ENCODE measurements at places on chromosomes 5 and 9.
A peak's percentile ranks its signal among the peaks of the same experiment; 100 is the strongest.

DNA sequence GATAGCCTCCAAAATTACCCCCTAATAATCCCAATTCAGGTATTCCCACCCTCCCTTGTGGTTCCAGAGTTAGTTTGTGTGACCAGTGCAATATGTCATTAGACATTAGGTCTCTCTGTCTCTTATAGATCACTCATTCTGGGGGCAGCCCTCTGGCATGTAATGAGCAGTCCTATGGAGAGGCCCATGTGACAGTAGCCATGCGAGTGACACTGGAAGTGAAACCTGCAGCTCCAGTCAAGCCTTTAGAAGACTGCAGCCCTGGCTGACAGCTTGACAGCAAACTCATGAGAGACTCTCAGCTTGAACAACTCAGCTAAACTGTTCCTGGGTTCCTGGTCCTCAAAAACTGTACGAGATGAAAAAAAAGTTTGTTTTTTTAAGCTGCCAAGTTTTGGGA is 54.0 kb upstream of the HSPB3 start:
- no peak for DNase-seq

DNA sequence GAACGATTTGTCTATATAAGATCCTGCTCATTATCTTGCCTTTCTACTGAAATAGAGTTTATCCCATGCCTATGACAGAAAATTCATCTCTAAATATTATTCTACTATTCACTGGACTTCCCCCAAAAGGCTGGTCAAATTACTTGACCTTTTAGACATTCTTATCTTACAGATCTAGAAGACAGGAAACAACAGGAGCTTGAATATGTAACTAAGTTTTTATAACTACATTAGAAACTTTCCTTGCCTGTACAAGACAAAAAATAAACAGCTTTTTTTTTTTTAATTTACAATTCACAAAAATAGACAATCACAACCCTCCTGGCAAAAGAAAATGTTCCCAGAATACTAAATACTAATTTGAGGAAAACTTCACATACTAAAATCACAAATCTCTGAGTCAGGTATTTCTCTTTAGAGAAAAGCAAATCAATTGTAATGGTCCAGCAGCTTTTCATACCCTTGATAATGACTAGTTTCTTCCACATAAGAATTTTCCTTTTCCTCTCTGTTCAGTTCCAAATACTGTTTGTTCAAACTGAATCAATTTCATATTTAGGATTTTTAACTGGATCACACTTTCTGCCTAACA is 68.6 kb downstream of the MLLT3 start:
- DNase-seq: no peak

GRCh38 chr5:161288071-161288470 is 258.5 kb downstream of the GABRB2 start:
- DNase-seq: no peak

- no peak for DNase-seq
These were observed 271.5 kb downstream of the NR3C1 start for GRCh38 chr5:143131972-143132371.

- no peak for DNase-seq
These were observed 61.6 kb downstream of the CSNK1A1 start for GRCh38 chr5:149489605-149490037.

- no peak for DNase-seq
These were observed 518.1 kb downstream of the AGTPBP1 start for GRCh38 chr9:85223506-85224125.

DNA sequence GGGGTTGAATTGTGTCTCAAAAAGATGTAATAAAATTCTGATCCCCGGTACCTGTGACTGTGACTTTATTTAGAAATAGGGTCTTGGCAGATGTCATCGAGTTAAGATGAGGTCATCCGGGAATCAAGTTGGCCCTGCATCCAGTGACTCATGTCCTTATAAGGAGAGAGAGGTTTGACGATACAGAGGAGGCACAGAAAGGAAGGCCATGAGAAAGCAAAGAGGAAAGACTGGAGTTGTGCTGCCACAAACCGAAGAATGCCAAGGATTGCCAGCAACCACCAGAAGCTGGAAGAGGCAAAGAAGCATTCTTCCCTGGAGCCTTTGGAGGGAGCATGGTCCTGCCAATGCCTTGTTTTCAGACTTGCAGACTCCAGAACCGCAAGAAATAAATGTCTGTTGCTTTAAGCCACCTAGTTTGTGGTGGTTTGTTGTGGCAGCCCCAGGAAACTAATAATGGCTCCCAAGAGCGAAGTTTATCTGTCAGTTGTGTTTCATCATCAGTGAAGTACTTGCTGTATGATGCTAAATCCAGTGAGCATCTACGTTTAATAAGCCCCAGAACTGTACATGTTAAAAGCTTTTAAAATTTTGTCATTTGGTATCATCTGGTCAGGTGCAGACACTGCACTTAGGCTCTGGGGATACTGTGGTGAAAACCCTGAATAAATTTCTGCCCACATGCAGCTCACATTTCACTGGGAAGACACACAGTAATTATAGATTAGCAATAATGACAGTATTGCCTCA is 114.8 kb downstream of the TLE4 start:
- no peak for DNase-seq

DNA sequence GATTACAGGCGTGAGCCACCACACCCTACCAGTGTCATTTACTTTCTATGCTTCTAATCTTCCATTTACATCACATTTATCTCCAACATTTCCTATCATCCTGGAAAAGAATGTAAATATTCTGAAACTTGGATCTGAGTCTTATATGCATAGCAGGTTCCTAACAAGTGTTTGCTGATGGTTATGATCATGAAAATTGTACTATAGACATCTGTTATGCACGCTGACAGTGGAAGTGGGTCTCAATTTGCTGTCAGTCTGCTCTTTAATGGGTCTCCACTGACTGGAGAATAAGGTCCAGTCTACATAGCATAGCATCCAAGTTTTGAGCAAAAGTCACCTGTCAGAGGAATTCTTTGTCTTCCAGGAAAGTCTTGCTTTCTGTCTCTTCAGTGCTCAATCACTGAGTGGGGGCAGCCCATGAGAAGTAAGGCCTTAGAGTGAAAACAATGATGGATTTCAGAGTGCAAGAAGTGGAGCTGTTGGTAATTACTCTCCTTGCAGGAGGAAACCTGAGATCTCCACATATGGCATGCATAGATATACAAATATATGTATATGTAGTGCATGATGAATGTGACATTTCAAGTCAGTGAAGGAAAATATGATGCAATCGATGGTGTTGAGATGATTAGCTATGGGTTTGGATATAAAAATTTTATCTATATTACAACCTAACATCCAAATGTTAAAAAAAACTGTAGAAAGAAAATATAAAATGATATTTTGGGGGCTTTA is 29.2 kb upstream of the MSANTD3 start:
- no peak for DNase-seq

DNA sequence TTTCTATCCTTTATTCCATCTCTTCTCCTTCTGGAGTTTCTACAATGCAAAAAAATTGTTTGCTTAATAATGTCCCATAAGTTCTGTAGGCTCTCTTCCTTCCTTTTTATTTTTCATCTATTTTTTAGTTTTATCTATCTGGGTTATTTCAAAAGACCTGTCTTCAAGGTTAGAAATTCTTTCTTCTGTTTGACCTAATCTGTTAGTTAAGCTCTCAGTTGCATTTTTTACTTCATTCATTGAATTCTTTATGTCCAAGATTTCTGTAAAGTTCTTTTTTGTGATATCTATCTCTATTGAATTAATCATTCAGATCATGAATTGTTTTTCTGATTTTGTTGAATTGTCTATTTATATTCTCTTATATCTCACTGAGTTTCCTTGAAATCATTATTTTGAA is 145.9 kb upstream of the TLE4 start:
- no peak for DNase-seq

GRCh38 chr5:158284242-158284641 is 425.3 kb upstream of the CLINT1 start:
- DNase-seq: no peak

DNA sequence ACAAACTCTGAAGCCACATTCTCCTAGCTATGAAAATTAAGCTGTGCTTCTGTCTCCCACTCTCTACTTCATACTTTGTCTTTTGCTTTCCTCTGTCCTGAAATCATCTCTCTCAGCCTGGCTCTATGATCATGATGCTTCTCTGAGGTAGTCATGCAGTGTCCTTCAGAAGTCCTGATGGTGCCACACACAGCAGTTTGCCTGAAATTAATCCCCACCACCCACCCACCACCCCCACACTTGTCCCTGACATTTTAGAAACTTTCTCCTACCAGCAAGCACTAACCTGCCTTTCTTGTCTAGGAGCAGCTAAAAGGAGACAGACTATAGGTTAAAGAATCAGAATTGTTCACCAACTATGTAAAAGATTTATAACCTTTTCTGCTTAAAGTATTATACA is 282.2 kb upstream of the FAM174A start:
- no peak for DNase-seq

DNA sequence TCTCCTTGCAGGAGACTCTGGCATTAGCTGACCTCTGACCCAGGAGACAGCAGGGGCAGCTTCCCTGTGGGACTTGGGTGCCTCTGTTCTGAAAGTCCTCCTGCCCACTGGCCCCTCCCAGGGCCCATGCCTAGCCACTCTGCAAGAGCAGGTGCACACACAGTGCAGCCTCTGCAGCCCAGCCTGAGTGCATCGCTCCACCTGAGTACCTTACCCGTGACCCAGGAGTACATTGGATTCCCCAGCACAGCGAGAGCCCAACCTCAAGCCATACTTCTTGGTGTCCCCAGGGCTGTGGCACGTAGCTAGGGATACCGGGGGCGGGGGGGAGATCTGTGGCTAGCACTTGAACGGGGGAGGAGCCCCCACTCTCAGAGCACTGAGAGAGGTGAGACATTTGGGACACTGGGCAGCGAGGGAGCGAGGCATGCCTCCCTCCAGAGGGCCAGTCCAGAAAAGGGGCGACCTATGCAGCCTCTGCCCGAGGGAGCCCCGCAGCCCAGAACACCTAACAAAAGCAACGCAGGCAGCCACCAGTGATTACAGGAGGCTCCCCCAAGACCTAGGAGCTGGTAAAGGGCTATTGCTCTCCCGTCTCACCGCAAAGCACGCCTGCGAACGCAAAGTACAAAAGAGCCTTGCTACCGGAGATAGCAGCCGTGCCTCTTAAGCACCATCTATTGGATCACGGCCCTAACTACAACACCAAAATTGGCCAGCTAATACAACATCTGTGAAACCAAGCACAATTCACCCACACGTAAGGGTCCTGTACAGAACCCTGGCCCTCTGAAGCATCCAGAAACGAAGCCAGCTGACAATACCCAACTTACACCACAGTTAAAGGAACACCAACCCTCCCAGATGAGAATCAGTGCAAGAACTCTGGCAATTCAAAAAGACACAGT is 826 bp upstream of the PRDM9 start:
- peak; percentile 67 for DNase-seq

GRCh38 chr5:73298772-73299630 is 126.0 kb downstream of the TMEM174 start:
- no peak for DNase-seq

- DNase-seq: no peak
These were observed 60.9 kb upstream of the UBAC1 start for GRCh38 chr9:136021872-136022681.

GRCh38 chr5:116340799-116341198 is 233.8 kb downstream of the SEMA6A start:
- DNase-seq: no peak

- no peak for DNase-seq
These were observed 63.3 kb downstream of the CARTPT start for GRCh38 chr5:71782393-71782770.

GRCh38 chr5:147057051-147057450 is 177.8 kb upstream of the STK32A start:
- no peak for DNase-seq

- DNase-seq: no peak
These were observed 12.3 kb downstream of the PRR7 start for GRCh38 chr5:177458912-177459350.

DNA sequence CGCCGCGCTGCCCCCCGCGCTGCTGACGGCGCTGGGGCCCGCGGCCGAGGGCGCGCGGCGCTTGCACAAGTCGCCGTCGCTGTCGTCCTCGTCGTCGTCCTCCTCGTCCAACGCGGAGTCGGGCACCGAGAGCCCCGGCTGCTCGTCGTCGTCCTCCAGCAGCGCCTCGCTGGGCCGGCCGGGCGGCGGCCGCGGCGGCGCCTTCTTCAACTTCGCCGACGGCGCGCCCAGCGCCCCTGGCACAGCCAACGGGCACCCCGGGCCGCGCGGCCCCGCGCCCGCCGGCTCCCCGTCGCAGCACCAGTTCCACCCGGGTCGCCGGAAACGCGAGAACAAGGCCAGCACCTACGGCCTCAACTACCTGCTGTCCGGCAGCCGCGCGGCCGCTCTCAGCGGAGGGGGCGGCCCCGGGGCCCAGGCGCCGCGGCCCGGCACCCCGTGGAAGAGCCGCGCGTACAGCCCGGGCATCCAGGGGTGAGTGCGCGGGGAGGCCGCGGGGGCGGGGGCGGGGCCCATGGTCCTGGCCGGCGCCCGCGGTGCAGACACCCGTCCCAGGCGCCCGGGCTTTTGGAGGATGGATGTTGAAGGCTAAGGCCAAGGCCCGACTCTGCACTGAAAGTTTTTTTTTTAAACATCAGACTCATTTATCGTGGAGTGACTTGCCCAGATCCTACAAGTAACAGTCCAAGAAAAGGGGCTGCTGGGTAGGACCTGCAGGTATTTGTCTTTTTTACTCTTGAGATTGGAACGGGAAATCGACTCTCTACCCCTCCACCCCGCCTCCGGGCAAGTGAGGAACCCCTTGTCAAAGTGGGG is 1.2 kb downstream of the TENT4A start:
- no peak for DNase-seq

- DNase-seq: no peak
These were observed 6.5 kb downstream of the SH3PXD2B start for GRCh38 chr5:172447646-172448365.

- no peak for DNase-seq
These were observed 83.3 kb downstream of the PRRT1B start for GRCh38 chr9:131628459-131629225.

DNA sequence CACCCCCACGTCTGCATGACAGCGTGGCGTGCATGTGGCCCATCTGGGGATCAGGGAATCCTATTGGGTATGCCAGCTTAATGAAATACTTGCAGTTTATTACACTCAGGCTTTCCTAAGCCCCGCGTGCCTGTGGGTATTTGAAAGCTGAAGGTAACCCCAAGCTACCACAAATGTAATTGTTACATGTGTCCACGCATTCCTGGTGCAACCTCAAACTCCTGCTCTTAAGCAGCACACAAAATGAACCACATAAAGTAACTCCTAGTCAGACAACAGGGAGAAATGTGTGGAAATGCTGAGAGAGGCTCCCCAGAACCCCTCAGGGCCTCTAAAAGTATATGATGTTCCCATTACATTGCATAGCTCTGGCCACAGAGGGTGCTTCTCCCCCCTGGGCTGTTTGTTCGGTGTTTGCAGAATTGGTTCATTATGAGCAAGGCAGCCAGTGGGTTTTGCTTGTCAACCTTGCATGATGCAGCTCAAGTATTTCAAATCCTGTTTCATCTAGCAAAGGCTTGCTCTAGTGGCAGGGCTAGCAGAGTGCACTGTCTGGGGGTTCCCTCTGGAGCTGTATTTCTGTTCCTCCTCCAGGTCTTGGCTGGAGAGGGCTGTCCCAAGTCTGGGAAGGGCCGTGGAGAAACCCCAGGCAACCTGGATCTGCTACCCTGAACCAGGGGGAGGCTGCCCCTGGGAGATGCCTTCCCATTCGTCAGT is 1.8 kb upstream of the DCANP1 start:
- no peak for DNase-seq
